ENCODE measurements at places on chromosomes 4 and X.

- no peak for DNase-seq
Observed at GRCh38 chr4:76554630-76555029, 119.6 kb downstream of the SHROOM3 start.

DNA sequence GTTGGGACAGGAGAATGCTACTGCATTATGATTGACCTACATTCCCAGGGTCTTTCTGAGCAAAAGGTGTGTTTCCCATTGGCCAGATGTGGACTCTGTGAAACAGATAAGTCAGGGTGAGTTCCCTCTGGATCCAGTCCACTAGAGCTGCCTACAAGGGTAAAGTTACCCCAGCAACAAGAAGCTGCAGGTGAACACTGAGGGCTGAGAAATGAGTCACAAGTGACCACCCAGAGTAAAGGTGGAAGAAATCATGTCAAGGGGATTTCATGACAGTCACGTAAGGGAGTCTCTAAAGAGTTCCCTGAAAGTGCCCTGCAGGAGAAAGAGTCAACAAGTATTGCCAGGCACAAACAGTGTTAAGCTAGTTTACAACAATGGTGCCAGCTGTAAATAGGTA lies 16.3 kb downstream of the F8A1 start:
- DNase-seq = no peak

- DNase-seq = no peak
Observed at GRCh38 chr4:61442936-61443335, 242.8 kb downstream of the ADGRL3 start.

DNA sequence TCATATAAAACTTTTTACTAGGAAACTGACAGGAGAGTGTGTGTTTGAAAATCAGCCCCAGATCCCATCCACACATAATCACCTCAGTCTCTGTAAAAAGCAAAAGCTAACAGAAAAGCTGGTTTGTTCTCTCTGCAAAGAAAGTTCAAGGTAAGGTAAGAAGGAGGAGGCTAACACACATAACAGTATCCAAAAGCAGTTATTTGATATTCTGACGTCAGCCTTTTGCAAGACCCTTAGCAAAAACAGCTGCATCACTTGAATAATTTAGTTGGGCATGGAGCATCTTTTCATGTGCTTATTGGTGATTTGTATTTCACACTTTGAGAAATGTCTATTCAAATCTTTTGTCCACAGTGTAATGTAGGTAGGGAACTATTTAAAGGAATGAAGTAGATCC lies 5.5 kb downstream of the TCEAL9 start:
- DNase-seq = no peak

GRCh38 chrX:18964026-18964425 lies 19.9 kb downstream of the PHKA2 start:
- no peak for DNase-seq

DNA sequence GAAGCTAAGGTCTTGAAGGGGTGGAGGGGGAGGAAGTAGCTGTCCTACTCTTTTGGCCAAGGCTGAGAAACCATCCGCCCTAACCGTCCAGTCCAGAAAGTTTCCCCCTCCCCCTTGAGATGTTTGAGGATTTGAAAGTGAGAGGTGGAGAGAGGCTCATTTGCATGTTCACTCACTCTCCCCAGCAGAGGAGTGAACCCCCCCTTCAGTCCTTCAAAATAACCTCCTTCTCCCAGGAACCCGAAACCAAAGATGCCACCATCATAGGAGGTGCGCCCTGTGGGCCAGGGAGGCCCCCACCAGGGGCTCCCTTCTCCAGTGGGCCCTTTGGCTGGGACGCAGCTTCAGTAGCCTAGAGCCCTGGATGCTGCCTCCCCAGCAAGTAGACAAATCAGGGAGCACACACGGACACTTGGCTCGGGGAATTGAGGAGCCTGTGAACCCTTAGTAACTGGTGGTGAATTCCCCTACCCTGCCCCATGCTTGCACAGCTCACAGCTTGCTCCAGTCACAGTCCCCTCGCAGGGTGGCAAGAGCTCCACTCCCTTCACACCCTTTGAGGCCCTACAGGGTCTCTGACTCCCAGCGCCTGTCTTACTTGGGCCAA lies 25.6 kb downstream of the ELF4 start:
- no peak for DNase-seq

DNA sequence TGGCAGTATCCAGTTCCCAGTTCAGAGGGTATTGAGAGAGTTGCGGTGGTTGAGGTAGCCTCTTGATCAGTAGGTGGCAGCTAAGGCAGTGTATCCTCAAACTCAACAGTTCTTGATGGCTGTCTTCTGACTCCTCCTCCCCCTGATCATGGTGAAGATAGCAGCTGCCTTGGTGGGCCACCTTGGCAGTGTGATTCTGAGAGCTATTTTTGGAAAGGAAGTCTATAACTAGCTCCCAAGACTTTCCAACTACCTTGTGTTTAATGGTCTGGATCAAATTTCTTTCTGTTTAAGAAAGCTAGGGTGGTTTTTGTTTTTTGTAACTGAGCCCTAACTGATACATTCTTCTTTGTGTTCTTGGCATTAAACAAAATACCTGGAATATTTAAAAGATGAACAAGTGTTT lies 10.5 kb upstream of the TBC1D19 start:
- DNase-seq = peak; percentile 95

DNA sequence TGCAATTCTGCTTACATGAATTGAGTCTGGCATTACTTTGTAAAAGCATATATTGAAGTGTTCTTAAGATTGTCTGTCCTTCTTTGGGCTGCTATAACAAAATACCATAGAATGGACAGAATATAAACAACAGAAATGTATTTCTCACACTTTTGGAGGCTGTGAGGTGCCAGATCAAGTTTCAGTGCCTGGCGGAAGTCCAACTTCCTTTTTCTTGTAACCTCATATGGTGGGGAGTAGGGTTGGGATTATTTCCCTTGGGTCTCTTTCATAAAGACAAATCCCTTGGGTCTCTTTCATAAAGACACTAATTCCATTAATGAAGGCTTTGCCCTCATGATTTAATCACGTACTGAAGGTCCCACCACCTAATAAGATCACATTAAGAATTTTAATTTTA lies 199.3 kb upstream of the GRID2 start:
- DNase-seq = no peak

GRCh38 chrX:127259742-127260141 lies 440.2 kb downstream of the PRR32 start:
- no peak for DNase-seq

GRCh38 chrX:133580625-133581024 lies 165.3 kb upstream of the GPC4 start:
- no peak for DNase-seq

DNA sequence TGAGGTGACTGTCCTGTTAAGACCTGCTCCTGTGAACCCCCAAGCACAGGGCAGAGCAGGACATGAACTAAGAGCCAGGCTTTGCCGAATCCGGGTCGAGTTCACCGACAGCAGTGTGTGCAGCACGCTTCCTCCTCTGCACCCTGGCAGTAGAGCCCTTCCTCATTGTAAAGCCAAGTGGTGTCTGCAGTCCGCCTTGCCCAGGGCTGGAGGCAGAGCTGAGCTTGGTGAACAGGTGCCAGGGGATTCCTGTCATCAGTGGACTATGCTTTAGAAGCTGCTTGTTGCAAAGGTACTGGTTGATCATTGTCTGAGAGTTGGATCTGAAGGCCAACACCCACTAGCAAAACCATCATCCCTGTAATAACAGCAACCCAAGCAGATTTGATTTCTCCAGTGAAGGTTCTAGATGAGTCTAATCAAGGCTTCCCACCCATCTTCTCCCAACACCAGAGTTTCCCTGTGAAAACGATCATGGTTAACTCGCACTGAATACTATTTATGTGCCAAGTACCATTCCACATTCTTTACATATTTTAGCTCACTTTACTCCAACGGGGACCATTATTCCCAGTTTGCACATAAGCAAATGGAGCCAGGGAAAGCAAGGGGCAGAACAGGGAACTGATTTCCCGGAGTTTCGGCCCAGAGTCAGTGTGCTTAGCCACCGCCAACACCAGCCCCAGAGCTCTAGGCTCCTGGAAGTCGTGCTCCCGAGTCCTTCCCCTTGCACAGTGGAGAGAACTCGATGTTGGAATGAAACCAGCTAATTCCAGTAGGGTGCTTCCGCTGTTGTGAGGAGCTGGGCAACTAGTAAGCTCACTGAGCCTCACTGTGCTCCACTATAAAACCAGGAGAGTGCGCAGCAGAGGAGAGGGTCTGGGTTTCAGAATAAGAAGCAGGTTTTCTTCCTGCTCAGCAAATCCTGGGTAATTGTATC lies 1.4 kb upstream of the SLC34A2 start:
- peak; percentile 75 for DNase-seq

GRCh38 chr4:137739391-137739790 lies 207.1 kb upstream of the PCDH18 start:
- no peak for DNase-seq

- no peak for DNase-seq
Observed at GRCh38 chr4:135244056-135244455, 1042.5 kb upstream of the PABPC4L start.

All from renal cortical epithelial cell (primary cell).